ENCODE measurements at places on chromosomes 6 and 20.

- no peak for DNase-seq
These were observed 304.5 kb downstream of the PRL start for GRCh38 chr6:21992178-21992967.

- DNase-seq = no peak
These were observed 159.5 kb downstream of the VEGFA start for GRCh38 chr6:43929511-43929910.

- no peak for DNase-seq
These were observed 28.4 kb downstream of the LHFPL5 start for GRCh38 chr6:35833536-35833935.

DNA sequence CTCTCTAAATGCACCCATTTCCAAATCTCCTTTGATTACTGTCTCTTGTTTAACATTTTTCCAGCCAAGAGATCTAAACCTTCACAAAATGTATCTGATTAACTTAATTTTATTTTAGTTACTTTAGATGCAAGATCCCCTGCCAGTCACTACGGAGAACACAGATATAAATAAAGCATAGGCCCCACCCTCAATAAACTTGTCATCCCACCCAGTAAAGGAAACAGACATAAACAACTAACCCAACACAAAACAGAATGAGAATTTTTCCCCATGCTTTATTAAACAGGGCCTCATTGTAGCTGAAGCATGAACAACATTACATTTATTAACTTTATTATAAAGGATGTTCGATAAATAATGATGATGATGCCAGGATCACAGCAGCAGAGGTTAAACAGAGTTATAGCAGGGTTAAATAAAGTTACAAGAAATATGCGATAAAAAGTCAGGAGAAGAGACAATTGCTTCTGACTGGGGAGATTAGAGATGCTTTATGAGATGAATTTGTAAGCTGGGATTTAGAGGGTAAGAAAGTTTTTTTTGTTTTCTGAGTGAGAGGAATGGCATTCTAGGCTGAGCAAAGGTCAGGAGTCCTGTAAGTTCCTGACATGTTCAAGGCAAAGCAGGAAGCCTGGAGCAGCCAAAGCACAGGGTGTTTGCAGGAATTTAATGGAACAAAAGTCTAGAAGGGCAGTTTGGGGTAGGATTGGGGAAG, 41.1 kb downstream of the TFAP2A start:
- no peak for DNase-seq

DNA sequence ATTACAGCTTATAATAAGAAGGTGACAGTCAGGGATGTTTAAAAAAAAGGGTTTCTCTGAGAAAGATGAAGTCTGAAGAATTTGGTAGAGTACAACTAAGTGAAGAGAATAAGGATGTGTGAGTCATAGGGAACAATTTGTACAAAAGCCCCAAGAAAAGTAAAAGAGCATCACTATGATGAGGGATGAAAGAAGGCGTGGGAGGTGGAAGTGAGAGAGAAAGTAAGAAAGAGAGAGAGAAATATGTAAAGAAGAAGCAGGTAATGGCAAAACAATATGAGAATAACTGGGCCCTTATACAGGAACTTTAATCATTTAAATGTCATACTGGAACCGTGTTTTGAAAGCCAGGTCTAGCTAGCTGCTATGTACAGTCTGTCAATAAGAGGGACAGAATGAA, 179.4 kb downstream of the ASCC3 start:
- DNase-seq = no peak

- DNase-seq = no peak
These were observed 4.7 kb upstream of the MANBAL start for GRCh38 chr20:37284691-37285161.

GRCh38 chr6:89287351-89288028, 27.6 kb downstream of the GABRR2 start:
- DNase-seq = no peak

- no peak for DNase-seq
These were observed 7.4 kb downstream of the SIRT5 start for GRCh38 chr6:13581700-13582229.

DNA sequence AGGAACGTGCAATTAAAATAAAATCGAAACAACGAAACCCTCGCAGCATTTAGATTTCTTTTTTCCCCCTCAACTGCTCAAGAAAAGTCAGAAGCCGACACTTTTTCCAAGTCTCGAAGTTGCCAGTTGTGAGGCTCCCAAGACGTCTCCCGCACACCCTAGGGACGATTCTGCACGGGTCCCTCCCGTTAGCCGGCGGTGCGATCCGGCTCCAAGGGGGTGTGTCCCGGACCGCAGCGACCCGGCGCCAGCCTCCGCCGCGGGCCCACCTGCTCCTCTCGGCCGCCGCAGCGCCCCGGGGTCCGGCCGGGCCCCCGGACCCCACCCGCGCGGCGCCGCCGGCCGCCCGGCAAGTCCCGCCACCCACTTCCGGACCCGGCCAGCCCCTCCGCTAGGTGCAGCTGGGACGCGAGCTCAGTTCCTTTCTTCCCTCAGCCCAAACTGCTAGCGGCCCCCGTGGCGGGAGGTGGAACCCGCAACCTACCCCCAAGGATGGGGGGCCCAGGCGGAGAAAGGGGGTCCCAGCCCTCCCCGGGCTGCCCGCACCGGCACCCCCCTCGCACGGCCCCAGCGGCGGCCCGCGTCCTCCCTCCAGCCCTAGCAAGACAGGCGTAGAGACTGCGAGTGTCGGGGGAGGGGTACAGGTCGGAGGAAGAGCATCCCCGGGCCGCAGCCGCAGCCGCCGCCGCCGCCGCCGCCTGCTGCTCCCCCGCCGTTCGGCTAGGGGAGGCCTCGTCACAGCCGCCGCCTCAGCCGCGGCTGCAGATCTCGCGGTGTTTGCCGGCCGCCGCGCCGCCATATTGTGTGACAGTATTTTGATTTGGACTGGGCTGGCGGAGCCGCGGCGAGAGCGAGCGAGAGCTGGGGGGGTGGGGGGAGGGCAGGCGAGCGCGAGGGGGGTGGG, 520 bp upstream of the TAB2 start:
- DNase-seq = peak; percentile 74

DNA sequence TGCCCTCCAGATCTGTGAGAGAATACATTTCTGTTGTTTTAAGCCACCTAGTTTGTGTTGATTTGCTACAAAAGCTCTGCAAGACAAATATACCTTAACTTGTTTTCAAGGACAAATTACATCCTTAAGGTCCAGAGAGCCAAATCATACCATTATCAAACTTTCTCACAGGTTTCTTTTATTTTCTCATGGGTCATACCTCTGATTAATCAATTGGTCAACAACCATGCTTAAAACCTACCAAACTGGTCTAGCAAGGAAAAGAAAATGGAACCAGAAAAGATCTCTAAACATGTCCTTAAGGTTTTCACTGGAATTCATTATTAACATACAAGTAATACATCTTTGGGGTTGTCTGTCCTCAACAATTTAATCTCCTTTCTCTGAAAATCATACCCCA, 535.0 kb downstream of the CD83 start:
- no peak for DNase-seq

- no peak for DNase-seq
These were observed 9.3 kb upstream of the ZFP64 start for GRCh38 chr20:52200870-52201269.

- DNase-seq = no peak
These were observed 94.5 kb upstream of the VSTM2L start for GRCh38 chr20:37808233-37809070.

DNA sequence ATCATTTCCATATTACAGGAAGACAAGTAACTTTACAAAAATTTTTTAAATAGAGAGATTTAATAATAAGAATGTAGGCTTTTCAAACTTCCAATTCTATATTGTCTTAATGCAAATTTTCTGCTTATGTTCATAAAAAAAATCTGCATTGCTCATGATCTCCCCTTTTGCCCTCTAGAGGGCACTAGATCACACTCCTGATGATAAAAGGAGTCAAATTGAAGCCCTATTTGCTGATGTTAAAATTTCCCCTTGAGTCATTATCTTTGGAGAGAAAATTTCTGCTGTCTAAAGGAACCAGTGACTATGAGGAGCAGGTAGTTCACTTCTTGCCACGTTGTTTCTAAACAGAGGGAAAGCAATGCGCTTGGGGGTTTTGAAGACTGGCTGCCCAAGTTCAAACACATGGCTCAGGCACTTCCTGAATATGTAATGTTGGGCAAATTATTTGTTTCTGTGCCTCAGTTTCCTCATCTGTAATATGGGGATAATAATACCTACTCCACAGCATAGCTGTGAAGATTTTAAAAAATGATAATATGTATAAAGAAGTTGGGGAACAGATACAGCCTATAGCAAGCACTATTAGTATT, 874.2 kb downstream of the TFAP2A start:
- no peak for DNase-seq

DNA sequence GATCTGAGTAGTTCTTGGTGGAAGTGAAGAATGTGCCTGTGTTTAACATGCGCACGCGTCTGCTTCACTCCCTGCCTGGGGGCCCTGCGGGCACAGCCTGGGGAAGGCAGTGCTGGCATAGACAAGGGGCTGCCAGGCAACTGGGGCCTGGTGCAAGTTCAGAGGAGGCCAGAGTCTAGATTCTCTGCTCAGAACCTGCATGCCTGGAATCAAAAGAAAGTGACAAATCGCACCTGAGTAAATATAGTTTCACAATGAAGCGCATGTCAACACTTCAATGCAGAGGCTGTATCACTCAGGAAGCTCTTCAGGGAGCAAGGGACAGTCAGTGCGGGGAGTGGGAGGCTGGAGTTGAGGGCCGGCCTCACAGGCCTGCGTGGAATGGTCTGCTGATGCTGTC, 24.2 kb upstream of the PPP1R14C start:
- DNase-seq = no peak

DNA sequence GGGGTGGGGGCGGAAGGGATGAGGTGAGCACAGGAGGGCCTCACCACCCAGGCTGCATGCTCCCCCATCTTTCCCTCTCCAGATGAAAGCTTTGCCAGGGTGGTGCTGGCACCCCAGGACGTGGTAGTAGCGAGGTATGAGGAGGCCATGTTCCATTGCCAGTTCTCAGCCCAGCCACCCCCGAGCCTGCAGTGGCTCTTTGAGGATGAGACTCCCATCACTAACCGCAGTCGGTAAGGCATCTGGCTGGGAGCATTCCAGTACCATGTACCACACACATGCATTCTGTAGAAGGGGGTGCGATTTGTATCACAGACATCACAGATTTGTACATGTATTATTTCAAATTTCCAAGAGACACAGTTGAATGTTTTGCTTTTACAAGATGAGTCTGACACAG, 40.6 kb upstream of the SRF start:
- no peak for DNase-seq

DNA sequence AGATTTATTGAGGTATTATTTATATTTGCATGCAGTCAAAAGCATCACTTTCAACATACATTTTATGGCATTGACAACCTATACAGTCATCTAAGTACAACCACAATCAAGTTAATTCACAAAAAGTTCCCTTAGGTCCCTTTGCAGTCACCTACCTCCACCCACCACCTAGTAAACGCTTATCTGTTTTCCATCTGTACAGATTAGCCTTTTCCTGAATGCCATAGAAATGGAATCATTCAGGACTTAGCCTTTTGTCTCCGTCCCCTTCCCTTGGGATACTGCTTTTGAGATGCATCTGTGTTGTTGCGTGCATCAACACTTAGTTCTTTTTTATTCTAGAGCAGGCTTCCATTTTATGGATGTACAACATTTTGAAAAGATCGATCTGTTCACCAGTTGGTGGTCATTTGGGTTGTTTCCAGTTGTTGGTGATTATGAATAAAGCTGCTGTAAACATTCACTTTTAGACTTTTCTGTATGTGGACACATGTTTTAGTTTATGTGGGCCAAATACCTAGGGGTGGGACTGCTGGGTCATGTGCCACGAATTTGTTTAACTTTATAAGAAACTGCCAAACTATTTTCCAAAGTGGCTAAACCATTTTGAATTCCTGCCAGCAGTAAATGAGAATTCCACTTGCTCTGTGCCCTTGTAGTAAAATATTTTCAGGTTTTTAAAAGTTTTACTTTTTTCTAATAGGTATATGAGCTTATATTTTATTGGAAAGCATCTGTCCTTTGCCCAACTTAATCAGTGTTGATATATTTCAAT, 17.6 kb upstream of the IFNGR1 start:
- DNase-seq = no peak

GRCh38 chr20:152131-152530, 5.1 kb upstream of the DEFB127 start:
- no peak for DNase-seq

DNA sequence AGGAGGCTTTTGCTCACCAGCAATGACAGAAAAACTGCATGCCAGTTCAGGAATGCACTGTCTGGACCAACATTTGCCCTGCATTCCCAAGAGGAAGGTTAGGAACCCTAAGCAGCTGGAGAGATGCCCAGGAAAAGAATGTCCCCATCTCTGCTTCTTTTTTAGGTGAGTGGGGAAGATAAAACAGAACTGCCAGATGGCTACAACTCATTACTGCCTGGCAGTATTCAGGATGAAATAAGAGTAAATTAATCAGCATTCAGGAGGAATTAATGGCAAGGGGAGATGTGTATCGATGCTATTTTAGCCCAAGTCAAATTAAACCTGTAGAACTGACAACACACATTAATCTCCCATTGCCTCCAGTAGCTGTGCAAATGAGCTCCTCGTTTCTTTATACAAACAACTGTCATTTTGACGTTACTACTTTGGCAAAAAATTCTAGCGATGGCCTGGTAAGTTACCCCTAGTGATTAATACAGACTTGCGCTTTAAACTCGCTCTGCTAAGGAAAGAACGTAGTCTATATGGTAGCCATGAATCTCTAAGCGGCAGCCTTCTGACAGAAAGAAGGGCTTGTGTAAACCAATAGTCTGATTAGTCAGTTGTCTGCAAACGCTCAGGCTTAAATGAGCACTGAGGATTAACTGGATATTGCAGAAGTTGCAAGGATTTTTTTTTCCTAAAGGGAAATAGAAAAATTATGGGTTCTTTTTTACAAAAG, 16.7 kb upstream of the SMLR1 start:
- DNase-seq = no peak

DNA sequence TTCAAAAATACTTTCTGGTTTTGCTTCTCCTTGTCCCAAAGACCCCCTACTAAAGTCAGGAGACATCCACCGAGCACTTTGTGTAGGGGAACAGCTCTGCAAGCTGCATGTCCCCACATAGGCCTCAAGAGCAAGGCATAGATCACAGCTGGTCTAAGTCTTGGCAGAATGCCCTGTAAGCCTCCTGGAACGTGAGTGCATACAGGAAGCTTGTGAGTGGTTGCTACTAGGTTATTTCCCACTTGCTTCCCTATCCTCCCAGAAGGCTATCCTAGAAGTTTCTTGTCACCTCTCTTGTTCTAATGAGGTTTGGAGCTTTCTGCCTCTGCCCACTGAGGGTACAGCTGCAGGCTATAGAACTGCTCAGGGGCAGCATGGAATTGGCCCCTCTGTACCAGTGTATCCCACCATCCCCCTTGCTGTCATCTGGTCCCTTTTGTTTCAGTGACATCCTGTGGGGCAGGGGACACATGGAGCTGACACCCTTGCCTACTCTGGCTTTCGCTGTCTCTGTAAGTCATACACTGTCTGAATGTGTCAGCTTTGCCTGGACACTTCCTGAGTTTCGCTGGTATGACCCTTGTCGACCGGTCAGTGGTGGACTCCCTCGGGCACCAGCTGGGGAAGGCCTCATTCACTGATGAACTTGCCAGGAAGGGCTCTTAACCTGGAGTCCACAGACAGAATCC, 35.6 kb upstream of the KCNK16 start:
- DNase-seq = no peak

- no peak for DNase-seq
These were observed 20.8 kb upstream of the TSPYL1 start for GRCh38 chr6:116300566-116300965.

GRCh38 chr6:4599924-4600323, 176.3 kb upstream of the CDYL start:
- DNase-seq = no peak
